ENCODE measurements at places on chromosomes 11 and 22.

GRCh38 chr11:120413480-120413879, 77.3 kb downstream of the ARHGEF12 start:
- no peak for DNase-seq

DNA sequence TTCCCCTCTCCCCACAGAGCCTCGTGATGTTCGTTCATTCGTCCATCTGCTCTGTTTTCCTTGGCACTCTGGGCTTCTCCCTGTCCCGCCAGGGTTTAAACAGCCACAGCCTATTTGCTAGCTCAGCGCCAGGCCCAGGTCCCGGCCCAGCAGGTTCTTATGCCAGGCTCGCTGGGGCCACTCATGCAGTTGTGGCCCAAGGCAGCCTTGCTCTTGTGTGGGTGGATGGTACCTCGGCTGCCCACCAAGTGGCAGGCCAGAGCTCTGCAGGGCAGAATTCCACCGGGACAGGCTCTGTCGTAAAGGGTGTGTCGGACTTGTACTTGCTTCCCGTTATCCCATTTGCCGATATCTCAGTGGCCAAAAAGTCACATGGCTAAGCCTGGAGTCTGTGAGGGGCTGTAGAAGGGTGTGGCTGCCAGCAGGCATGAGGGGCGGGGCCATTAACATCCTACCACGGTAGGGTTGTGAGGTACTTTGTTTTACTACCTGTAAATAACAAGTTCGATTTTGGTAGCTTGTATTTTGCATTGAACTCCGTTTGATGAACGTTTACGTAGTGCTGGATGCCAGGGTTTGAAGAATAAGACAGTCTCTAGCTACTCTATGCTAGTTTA, 7.9 kb downstream of the FAM118A start:
- DNase-seq, result no peak

DNA sequence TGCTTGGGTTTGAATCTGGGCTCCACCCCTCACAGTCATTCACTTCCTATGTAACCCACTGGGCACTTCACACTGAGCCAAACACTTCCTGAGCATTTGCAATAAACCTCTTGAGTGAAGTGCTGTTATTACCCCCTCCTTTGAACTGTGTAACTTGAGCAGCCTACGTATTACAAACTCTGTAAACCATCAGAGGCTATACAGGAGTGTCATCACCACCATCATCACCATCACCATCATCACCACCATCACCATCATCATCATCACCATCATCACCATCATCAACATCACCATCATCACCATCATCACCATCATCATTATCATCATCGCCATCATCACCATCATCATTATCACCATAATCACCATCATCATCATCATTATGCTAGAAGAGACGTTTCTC, 18.4 kb downstream of the RTL6 start:
- DNase-seq, result no peak

DNA sequence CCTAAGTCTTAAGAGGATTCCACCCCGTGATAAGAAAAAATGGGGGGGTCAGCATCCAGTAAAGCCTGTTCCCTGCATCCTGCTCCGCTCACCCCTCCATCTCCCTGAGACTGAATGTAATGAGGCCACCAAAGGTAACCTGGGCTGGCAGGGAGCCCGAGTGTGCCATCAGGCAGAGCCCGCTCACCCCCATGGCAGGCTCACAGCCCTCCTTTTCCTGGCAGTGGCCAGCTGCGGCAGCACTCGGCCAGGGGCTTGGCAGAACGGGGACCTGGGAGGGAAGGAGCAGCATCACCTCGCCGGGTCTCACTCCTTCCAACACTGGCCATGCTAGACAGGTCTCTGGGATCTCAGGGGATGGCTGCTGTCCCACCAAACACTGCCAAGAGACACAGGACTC, 64.4 kb downstream of the PRDM11 start:
- no peak for DNase-seq

GRCh38 chr11:106030609-106031008, 8.6 kb upstream of the MSANTD4 start:
- no peak for DNase-seq

DNA sequence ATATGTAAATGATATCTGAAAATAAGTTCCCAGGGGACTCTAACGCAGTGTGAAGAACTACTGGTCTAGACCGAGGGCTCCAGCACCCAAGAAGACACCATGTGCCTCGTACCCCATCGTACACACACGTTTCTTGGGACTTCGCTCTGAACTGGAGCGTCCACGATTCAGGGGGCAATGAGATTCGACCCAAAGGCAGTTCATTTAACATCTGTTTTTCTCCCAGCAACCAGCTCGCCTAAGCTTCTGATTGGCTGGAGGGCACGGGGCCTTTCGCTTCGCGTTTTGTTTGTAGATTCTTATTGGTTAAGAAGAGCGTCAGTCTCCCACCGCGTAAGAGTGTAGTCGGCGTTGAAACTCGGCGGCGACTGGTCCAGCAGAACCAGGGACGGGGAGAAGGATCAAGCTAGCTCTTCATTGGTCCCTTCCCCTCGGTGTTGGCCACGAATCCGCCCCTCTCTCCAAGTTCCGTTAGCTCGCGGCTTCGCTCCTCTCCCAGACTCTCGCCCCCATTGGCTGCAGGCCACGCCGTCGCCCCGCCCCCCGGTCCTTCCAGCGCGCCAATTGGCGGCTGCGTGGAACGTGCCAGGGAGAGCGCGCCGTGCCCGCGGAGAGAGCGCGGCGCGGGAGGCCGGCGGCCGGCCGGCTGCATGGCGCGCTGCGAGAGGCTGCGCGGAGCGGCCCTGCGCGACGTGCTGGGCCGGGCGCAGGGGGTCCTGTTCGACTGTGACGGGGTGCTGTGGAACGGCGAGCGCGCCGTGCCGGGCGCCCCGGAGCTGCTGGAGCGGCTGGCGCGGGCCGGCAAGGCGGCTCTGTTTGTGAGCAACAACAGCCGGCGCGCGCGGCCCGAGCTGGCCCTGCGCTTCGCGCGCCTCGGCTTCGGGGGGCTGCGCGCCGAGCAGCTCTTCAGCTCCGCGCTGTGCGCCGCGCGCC, at the start of gene PDXP:
PDXP (plus strand) TSS at position 591 of the 933 bp plus-strand sequence; CDS start at position 651, 60 bp downstream.
- peak; percentile 97 for DNase-seq

DNA sequence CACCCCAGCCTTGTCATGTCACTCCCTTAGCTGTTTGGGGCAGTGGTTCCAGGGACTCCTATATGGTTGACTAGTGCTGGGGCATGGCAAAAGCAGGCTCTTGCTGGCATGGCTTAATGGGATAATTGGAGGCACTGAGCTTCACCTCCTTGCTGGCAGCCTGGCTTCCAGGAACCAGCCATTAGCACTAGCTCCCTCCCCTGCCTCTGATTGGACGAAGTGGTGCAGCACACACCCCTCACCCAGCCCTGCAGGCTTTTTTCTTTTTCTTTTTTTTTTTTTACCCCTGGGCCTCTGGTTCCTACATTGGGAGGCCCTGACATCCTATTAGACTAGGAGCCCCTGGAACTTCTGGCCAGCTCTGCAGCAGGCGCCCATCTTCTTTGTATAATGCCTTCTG, 18.6 kb downstream of the PHLDB1 start:
- no peak for DNase-seq

DNA sequence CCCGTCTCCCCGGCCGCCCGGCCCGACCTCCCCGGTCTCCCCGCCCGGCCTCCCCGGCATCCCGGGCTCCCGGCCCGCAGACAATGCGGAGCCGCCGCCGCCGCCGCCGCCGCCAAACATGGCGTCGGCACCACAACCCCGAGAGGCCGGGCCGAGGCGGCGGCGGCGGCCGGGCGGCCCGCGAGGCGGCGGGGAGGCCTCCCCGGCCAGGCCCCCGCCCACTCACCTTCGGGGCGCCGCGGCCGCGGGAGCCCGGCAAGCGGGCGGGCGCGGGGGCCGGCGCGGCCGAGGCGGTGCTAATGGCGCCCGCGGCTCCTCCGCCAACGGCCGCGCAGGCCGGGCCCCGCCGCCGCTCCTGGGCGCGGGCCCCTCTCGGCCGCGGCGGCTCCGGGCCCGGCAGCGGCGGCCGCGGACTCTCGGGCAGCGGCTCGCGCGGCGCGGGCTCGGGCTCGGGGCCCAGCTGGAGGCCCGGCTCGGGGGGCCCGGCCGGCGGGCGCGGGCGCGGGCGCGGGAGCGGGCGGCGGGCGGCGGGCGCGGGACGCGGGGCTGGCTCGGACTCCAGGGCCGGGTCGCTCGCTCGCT, 311 bp downstream of the BRD1 start:
- no peak for DNase-seq

DNA sequence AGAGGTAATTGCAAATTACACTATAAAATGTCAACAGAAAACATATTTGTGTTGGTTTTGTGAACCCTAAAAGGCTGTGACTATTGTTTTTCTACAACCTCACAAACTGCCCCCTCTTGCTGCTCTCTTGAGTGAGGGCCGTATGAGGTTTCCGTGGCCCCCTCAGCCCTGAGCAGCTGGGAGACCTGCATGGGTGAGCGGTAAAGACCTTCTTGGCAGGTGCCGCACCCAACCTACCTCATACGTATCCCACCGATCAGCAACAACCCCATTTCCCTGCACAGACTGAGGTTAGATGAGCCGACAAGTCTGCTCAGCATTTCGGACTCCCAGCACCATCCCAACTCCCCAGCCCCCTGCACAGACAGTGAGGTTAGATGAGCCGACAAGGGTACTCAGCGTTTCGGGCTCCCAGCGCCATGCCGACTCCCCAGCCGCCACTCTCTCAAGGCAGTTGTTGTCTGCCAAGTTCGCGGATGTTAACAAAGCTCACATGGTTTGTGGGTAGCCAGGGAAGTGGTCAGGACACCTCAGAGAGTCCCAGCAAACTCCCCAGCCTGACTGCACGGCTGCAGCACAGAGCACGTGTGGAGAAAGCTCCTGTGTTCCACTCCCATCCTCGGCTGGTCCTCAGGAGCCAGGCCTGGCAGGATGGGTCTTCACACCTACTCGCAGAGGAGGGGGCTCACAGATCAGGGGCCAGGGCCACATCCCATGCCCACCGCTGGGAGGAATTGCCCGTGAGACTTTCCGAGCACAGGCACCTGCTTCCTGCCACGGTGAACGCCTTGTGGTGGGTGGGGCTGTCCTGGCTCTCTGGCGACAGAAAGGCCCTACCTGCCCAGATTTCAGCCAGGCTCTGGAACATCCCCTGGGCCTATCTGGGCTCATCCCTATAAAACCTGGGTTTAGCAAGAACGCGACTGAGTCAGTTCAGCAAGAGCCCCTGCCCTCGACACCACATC, 502.9 kb downstream of the BRD1 start:
- no peak for DNase-seq

DNA sequence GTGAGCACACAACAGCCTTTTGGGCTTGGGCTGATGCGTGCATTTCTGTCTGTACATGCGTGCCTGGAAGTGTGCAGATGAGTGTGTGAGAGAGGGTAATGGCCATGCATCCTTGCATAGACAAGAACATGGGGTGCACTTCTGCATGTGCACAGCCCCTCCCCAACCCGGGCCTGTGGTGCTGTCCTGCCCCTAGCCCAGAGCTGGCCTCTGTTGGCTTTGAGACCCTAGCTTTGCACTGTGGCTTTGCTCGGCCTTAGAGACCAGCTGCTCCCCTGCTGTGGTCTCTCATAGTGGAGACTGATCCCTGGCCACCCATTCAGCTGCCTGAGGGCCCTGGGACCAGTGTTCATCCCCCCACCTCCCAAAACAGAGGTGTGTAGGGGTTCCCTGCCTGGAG, 25.4 kb downstream of the ST3GAL4 start:
- no peak for DNase-seq

GRCh38 chr11:130916910-130917309, 631 bp upstream of the SNX19 start:
- DNase-seq, result no peak

DNA sequence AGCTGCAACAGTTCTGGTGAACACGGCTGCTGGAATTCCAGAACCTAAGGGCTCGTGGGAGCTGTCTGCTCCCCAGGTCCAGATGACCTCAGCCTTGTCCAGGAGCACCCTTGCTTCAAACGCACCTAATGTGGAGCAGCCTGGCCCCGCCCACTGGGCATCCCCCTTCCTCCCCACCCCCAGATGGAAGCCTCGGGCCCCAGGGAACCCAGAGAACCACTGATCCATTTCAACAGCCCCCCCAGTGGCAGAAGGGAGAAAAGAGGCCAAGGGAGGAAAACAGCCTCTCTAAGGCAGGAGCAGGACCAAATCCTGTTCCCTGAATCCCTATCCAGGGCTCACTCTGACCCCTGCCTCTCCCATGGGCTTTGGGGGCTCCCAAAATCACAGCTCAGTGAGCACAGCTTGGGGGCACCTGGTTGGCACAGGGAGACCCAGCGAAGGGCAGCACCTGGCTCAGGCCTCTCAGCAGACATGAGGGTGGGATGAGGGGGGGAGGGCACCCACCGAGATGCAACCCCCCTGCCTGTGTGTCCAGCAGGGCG, 1.2 kb downstream of the CYTH4 start:
- no peak for DNase-seq

DNA sequence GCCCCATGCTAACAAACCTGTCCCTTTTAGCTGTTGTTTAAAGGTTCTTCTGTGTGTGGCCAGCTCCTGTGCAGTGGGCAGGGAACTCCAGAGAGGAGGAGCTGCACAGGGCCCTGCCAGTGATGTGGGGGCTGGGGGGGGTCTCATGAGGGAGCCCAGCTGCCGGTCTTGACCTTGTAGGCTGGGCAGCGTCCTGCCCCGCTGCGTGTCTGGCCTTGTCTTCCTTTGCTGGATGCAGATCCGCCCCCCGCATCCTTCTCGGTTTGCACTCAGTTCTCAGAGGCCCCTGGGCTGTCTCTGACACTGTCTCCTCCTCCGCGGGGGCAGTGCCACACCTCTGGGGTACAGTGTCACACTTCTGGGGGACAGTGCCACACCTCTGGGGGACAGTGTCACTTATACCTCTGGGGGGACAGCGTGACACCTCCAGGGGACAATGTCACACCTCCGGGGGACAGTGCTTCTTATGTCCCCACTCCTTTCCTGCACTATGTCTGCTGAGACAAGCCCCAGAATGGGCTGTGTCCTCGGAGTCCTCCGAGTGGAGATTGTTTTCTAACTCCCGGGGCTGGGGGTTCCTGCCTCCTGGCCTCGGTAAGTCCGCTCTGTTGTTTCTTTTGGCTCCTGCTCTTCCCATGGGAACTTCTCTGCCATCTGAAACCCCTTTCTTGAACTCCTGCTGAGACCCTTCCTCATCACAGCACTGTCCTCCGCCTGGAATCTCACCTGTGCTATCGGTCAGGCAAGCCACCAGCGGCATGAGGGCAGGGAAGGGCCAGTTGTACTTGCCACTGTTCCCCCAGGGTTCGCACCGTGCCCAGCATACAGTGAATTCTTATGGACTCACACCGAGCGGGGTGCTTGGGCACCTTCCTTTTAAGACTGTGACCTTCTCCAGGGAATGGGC, 788.3 kb downstream of the TBC1D22A start:
- no peak for DNase-seq

GRCh38 chr11:133900176-133901105, 55.1 kb upstream of the SPATA19 start:
- DNase-seq, result no peak

DNA sequence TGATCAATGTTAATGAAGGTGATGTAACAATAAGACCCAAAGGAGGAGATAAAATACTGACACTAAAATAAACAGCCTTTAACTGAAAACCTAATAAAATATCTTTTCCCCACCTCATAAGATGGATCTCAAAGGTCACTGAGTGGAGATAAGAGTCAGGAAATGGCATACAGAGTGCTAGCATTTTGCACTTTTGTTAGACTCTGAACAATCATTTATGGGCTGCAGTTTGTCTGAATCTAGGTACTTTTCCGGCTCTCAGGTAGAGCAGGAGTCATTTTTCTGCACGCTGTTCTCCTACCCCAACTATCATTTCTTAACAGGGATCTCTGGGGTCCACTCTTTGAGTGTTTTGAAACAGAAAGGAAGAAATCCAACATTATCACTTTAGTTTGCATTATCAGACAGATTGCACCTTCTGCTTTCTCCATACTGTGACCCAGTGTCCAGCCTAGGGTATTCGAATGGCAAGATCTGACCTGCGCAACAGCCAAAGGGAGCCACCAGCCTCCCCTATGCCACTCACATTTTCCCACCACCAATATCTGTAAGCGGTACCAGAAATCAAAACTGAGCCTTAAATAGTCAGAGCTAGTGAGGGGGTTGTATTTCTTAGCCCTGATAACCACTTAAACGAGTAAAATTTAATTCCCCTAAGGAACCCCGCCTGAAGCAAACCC, 863 bp downstream of the SIAE start:
- DNase-seq, result no peak

All from stimulated activated CD8-positive, alpha-beta memory T cell treated with anti-CD3 and anti-CD28 coated beads, Interleukin-12 subunit alpha, Interleukin-12 subunit beta, amount 100 ng/mL, for 1 hour (primary cell).